ENCODE measurements at places on chromosomes 6 and 20.
A peak's percentile ranks its signal among the peaks of the same experiment; 100 is the strongest.

DNA sequence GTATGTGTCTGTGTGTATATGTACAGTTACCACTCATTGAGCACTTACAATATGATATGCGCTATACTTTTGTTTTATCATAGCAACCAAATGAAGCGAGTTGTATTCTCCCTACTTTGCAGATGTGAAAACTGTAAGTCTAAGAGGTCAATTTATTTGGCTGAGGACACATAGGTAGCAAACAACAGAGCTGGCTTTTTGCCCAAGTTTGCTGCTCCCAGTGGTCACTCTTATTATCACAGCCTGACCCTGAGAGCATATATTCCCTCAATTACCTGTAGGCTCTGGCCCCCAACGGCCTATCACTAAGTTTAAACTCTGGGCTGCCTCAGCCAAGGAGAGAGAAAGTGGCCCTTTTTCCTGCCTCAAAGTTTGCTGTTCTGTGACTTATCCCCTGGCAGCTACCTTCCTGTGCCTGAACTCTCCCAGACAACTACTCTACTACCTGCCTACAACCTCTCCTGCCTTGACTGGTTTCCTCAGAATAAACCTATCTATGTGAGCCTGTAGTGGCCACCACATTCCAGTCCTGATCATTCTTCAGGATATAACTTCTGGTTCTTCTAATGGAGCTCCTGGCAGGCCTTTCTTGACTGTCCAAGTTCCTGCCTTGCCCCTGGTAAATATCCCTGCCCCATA, 221.8 kb downstream of the FRK start:
- no peak for DNase-seq

DNA sequence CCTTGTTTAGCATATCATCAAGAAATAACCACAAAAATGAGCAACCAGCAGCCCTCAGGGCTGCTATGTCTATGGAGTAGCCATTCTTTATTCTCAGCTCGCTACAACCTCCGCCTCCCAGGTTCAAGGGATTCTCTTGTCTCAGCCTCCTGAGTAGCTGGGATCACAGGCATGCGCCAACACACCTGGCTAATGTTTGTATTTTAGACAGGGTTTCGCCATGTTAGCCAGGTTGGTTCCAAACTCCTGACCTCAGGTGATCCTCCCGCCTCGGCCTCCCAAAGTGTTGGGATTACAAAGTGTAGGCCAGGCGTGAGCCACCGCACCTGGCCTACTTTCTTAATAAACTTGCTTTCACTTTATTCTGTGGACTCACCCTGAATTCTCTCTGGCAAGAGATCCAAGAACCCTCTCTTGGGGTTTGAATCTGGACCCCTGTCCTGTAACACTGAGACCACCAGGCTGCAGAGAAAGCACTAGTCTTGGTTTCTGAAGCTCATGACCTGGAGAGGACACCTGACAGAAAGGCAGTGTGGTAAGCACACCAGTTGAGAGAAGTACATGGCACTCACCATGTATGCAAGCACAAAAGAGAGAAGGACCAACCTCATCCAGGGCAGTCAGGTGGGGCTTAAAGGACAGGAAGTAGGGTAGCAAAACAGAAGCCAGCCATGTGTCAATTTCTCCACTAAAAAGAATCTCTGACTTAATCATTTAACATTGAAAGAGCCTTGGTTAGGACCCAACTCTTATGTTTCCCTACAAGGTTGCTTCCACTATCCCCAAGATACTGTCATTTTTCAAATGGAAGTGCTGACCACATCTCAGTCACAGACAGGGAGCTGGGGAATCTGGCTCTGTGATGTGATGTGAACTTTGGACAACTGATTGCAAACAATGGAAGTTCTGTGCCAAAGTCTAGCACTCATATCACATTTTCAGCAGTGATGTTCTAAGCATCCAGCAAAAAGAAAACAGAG, 97.4 kb upstream of the DST start:
- no peak for DNase-seq

GRCh38 chr20:17932396-17932795, 36.2 kb downstream of the SNX5 start:
- no peak for DNase-seq

DNA sequence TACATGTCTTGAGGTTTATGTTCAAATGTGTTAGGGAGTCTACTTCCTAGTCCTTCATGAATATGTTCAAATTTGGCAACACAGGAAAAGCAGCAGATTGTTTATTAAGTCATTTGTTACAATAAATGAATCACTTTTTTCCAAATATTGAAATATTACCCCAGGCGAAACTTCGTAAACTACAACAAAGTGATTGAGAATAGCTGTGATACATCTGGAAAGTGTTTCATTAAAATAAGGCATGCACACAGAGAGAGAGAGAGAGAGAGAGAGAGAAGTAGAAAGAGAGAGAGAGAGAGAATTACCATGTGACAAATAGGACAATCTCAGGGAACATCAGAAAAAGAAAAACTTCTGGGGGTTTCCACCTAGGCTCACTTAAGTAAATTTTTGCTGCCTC, 363.1 kb upstream of the PTCHD4 start:
- no peak for DNase-seq

DNA sequence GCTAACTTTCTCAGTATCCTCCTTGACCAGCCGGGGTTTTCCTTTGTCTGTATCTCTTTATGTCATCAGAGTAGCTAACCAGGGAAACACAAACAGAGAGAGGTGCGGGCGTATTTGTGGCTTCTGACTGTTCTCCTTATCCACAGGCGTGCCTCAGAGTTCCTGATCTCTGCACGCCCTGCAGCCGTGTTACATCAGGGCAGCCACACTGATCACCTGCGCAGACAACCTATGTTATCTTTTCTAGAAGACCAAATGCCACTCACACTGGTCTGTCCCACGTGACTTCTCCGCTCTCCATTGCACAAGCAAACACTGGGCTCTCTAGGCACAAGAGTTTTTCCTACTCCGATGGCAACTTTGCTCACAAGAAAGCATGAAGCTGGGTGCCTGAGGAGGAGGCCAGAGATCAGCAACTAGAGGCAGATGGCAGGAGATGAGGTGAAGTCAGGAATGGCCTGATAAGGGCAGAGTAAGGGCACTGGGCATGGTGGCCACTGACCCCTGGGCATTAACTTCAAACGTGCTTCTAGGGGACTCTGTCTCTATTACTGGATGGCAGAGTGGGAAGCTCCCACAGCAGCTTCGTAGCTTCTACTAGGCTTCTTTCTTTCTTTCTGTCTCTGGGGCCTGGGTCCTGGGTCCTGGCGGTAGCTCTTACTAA, 4.5 kb downstream of the PDE10A start:
- DNase-seq: no peak

DNA sequence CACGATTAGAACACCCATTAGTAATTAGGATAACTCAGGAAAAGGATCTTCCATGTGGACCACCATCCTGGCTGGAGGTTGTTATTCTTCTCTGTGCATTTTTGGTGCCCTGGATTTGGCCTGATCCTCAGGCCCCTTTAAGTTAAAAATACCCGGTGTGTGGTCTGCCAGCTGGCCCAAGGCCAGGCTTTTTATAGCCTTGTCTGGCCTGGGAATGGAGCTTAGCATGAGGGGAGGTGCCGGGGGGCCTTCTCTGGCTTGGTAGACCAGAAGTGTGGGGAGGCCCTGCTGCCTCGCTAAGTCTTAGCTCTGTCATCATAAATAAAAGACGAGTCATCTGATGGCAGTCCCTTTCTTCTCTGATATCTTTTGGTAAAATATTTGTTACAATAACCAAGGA, 71.4 kb downstream of the ARID1B start:
- peak; percentile 65 for DNase-seq

DNA sequence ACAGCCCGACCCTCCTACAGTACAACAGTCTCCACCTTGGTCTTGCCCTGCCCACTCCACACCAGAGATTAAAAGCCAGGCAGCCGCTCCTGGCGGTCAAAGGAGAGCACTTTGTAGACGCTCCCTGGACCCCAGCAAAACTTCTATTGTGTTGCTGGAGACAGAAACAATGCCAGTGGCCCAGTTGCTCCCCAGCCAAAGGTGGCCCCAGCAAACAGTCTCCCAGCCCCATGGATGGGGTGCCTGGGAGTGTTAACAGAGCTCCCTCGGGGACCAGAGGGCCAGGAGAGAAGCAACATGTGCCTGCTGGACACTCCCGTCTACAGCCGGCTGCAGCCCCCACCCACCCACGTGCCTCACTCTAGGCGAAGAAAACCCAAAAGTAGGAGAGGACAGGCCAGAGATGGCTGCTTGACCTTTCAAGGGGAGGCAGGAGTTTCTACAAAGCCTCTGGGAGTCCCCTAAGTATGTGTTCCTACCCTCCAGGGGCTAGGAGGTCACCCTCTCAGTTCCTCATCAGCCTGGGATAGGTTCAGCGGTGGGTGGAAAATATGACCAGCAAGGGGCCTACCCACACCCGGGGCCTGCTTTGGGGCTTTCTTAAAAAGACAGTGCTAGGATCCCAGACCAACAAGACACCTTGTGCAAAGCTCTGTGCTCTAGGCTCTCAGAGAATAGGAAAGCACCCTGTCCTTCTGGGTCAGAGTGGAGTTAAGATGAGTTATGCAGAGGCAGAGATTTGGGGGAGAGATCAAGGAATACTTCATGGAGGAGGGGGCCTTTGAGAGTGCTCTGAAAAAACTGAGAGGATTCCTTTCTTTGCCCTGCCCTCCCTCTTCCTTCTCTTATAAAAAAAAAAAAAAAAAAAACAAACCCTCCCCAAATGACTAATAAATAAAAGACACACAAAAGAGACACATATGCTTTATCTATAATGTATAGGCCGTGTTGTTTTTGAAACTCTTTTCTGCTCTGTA, 19.0 kb upstream of the PREX1 start:
- DNase-seq: peak; percentile 78

DNA sequence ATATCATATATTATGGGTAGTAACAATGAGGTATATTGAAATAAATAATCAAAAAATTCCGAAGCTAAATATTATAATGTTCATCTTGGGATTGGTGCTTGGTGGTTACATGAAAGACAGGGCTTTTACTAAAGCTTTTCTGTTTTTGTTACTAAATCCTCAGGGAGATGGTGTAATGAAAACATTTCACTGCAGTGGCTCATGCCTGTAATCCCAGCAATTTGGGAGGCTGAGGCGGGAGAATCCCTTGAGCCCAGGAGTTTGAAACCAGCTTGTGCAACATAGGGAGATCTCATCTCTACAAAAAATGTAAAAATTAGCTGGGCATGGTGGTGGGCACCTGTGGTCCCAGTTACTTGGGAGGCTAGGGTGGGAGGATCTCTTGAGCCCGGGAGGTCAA, 42.9 kb downstream of the AFG1L start:
- DNase-seq: no peak

DNA sequence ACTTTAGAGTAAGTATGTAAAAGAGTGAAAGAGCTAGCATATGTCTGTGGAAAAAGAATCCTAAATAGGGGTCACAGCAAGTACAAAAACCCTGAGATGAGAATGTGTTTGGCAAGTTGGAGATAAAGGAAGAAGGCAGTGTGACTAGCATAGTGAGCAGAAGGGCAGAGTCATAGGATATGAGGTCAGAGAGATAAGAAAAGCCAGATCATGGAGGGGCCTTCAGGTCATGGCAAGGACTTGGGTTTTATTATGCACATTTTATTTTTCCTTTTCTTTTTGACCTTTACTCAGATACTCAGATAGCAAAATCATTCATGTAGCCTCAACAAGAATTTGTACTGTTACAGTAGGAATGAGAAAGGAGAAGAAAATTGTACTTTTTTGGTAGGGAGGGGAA, 138.0 kb downstream of the GJA1 start:
- DNase-seq: no peak

- no peak for DNase-seq
Measured at GRCh38 chr6:21653905-21654304, 60.4 kb downstream of the SOX4 start.

GRCh38 chr6:35139924-35140638, 1.1 kb downstream of the TCP11 start:
- peak; percentile 82 for DNase-seq
